ENCODE measurements at places on chromosomes 6 and 20.
A peak's percentile ranks its signal among the peaks of the same experiment; 100 is the strongest.

DNA sequence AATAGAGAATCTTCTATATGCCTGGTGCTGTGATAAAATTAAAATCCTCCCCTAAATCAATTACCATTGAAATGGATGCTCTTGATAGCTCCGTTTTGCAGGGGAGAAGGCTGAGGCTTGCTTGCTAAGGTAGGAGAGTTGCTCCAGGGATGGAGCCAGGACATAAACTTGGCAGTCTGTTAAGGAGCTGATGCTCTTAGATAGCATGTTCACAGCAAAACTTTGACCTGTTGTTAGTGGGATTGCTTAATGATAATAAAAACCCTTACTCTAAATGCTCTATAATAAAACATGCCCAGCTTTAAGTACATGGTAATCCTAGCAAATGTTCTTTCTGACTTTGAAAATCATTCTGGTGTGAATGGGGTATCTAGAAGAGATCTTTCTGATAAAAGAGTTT, 228.4 kb upstream of the JAG1 start:
- no peak for DNase-seq

DNA sequence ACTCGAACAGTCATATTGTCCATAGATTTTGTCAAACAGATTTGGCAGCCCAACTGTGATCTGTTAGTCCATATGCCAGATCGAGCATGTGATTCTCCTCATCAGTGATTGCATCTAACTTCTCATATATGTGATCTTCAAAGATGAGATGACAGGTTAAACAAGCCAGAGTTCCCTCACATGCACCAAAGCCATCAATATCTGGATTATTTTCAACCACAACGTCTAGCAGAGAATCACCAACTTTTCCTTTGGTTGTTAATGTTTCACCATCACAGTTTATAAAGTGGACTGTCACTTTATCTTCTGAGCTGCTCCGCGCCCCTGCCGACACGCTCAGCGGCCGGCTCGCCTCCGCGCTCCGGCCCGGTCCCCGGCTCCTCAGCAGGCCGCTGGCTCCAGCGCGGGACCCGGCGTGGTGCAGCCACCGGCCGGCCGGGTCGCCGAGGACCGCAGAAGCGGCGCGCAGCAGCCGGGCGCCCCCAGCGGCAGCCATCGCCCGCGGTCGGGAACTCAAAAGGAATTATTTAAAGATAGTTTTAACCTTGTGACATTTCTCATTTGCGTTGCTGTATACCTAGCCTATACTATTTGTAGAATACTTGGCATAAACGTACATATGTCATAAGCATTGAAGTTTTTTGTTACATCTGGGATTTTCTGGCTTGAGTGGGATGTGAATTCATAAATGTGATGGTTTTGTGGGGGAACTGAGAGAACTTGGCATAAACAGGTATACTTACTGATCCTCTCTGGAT, 40.1 kb upstream of the DYNLRB1 start:
- DNase-seq: peak; percentile 70

DNA sequence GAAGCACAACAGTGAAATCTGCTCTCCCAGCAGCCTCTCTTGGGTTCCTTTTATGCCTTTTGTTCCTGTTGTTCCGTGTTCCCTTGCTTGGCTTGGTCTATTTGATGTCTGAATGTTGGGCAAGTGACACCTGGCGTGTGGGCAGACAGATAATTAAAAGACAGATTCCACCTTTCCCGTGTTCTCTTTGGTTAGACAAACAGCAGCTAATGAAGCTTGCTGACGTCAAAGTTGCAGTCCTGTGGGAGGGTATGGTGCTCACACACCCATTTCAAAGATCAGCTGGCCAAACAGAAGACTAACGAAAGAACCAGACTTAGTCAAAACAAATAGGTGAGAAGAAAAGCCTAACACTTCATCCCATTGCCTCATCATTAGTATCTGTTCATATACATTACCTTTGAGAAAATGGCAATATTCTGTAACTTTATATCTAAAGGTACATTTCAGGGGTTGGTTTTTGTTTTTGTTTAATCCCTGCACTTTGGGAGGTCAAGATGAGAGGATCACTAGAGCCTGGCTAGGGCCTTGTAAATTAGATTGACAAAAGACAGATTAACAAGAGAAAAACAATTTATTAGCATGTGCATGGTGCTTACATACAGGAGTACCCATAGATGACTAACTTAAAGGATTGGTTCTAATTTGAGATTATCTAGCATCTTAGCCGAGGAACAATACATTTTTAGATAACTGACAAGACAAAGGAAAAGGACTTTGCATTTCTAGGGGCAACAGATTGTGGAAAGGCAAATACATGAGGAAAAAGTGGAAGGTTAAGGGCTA, 48.9 kb upstream of the TNFRSF21 start:
- no peak for DNase-seq

DNA sequence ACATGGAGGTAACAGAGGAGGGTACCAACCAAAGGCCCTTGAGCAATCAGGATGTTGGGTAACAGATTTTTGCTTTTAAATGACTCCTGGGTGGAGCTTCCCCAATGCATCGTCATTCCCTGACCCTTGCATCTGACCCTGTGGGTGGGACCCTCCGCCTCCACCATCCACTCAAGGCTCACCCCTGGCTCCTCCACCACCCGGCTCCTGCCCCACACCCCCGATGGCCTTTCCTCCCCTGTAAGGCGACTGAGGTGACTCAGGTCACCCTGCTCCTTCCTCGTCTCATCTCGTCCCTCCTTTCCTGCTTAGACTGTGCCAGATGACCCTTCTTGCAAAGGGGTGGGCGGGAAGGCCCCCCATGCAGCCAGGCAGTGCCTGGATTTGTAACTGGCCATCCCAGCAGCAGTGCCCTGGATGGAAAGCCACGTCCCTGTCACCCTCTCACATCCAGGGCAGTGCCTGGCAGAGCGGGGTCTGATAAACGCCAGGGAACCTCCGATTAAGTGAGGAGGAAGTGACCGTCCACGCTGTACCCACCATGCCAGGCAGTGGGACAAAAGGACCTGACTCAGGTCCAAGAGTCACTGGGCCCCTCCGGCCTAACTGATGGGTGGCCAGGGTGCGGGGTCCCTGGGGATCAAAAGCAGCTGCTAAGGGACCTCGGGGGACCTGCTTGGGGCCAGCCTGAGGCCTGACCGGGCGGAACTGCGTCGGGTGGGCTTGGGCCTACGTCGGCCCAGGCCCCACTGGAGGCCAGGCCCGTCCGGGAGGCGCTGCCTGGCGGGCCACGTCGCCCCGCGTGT, 624 bp upstream of the NPEPL1 start:
- DNase-seq: peak; percentile 75

- no peak for DNase-seq
These were observed 152.3 kb downstream of the ZDHHC14 start for GRCh38 chr6:157533048-157533871.

GRCh38 chr20:10619427-10619826, 54.4 kb downstream of the JAG1 start:
- DNase-seq: no peak

DNA sequence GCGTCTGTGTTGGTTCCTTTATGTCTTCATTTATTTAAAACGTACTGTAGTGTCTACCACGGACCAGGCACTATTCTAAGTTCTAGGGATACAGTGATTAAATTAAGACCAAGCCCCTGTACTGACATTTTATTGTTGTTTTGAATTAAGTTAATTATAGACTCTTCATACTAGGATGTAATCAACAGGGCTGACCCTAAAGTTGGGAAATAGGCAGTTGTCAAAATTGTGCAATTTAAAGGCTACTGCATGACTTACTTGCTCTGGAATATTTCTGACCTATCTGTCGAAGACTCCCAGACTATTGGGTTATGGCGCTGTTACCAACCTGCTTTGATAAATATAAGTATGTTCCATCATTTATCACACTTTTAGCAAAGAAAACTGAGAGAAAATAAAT, 6.7 kb downstream of the MYO6 start:
- no peak for DNase-seq

DNA sequence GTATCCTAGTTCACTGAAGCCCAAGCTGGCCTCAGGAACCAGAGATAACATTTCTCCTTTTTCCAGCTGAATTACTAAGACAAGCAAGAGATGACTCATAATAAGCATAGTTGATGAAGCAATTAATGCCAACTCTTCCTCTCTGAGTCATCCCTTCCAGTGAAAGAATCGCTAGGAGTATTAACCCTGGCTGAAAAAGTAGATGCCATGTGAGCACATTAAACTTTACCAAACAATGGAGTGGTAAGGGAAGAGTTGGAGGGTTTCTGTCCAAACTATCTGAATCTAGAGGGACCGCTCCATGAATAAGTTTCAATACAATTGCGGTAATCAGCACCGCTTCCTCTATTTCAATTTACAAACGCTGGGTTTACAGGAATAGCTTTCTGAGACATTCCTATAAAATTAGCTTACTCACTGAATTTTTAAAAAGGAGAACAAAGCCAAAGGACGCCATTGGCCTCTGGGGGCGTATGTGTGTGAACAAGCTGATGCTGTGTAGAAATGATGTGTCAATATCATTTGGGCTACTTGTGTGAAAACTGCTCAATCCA, 48.3 kb downstream of the ATXN1 start:
- peak; percentile 65 for DNase-seq

DNA sequence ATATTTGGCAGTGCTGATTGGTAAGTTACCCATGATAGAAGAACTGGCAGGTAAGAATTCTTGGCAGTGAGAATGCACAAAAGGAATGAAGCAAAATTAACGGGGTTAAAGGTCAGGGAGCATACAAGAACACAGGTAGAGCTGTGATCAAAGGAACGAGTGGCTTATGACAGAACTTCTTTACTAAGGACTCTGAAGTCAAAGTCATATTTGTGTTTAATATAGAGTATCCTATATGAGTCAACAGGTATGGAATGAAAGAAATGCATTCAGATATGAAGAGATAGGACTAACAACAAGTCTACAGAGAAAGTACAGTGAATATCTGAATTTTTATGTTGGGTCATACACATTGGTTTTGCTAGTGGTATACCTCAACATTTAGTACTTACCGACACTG, 209.0 kb upstream of the CITED2 start:
- no peak for DNase-seq

DNA sequence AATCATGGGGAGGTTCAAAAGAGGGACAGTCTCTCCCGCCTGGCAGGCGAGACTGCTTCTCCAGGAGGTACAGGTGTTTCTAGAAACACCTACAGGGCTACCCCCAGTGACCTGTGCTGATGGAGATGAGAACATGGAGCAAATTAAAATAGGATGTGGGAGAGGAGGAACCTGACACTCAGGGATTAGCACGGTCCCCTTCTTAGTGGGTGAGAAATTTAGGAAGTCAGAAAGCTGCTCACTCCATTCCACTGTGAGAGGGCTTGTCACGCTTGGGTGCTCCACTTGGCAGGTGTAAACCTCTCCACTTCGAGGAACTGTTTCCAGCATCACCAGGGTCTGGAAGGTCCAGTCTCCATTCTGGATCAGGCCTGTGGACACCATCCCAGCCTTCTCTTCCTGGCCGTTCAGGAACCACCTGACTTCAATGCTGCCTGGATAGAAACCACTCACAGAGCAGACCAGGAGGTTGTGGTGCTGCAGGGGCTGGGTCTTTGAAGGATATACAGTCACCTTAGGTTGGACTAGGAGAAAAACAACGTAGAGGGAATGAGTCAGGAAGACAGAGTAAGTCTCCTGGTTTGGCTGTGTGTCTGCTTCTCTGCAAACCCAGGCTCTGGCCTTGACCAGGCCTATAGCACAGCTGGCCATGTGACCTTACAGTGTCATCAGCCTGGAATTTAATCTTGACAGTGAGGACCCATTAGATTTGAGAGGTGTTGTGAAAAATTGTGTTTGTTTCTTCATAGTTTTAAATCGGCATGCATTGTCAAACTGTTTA, 8.1 kb downstream of the HLA-DRB1 start:
- DNase-seq: no peak

- no peak for DNase-seq
These were observed 5.1 kb downstream of the SPINT3 start for GRCh38 chr20:45510242-45510862.

- DNase-seq: no peak
These were observed 1.2 kb downstream of the TAB2 start for GRCh38 chr6:149318581-149319286.

- no peak for DNase-seq
These were observed 357 bp downstream of the PCSK2 start for GRCh38 chr20:17227219-17227575.

DNA sequence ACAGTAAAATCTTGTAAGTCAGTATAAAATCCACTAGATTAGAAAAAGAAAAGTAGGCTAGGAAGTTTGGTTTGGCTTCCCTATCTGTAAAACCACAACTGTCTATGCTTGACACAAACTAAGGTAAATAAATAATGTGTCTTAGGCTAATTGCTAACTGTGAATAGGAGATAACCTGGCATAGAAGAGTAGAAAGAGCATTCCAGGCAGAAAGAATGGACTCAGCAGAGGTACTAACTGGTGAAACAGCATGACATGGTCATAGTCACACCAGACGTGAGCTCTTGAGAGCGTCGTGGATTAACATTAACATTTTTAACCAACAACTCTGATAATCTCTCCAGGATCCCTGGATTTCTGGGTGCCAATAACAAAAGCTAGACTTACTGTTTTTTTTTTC, 8.7 kb upstream of the WTAP start:
- no peak for DNase-seq

- DNase-seq: no peak
These were observed 173.6 kb upstream of the CNR1 start for GRCh38 chr6:88339761-88340160.

DNA sequence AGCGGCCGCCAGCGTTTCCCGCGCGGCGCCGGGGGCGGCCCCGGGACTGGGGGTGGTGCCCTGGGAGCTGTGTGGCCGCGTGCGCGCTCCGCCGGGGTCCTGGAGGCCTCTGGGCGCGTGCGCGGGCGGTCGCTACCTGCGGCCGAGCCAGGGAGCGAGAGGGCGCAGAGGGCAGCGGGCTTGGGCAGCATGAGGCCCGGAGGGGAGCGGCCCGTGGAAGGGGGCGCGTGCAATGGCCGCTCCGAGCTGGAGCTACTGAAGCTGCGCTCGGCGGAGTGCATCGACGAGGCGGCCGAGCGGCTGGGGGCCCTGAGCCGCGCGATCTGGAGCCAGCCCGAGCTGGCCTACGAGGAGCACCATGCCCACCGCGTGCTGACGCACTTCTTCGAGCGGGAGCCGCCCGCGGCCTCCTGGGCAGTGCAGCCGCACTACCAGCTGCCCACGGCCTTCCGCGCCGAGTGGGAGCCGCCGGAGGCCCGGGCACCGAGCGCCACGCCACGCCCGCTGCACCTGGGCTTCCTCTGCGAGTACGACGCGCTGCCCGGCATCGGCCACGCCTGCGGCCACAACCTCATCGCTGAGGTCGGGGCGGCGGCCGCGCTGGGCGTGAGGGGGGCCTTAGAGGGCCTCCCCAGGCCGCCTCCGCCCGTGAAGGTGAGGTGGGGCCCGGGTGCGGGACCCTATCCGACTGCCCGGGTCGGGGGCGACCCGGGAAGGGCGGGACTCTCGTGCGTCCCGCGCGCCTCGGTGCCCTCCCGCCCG, at the start of gene PM20D2:
PM20D2 (plus strand) TSS at position 100 of the 762 bp plus-strand sequence; CDS start at position 190, 90 bp downstream.
- DNase-seq: peak; percentile 74

- no peak for DNase-seq
These were observed 25.8 kb downstream of the MAP7 start for GRCh38 chr6:136524339-136524935.
